HS-5 (cell line): ENCODE measurements at places on chromosomes 3 and 15.

DNA sequence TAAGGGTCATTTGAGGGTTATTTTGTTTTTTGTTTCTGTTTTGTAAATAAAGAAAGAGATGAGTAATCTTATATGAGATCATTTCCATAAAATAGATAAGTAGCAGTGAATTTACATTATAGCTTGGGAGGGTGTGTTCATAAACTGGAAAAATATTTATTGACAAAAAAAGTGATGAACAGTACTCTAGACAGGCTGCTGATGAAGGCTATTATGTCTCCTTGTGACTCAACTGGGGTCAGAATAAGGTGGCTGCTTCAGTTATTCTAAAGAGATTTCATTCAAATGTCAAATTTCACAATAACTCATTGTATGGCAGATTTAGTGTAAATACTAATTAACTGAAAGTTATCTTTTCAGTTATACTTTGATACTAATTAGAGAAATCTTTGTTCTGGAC is 251.1 kb upstream of the CMC1 start:
- no peak for DNase-seq

DNA sequence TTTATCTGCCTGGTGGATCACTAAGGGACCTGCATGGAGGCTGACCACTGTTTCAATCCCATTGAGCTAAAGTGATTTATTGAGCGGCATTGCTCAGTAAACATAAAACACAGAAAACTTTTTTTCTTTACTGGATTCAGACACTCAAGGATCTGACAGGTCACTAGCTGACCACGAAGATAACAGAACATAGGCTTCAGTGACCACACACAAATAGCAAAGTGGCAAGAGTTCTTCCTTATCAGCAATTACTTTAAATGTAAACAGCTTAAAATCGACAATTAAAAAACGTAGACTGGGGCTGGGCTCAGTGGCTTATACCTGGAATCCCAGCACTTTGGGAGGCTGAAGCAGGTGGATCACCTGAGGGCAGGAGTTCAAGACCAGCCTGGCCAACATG is 48.7 kb downstream of the STAG1 start:
- DNase-seq = no peak

DNA sequence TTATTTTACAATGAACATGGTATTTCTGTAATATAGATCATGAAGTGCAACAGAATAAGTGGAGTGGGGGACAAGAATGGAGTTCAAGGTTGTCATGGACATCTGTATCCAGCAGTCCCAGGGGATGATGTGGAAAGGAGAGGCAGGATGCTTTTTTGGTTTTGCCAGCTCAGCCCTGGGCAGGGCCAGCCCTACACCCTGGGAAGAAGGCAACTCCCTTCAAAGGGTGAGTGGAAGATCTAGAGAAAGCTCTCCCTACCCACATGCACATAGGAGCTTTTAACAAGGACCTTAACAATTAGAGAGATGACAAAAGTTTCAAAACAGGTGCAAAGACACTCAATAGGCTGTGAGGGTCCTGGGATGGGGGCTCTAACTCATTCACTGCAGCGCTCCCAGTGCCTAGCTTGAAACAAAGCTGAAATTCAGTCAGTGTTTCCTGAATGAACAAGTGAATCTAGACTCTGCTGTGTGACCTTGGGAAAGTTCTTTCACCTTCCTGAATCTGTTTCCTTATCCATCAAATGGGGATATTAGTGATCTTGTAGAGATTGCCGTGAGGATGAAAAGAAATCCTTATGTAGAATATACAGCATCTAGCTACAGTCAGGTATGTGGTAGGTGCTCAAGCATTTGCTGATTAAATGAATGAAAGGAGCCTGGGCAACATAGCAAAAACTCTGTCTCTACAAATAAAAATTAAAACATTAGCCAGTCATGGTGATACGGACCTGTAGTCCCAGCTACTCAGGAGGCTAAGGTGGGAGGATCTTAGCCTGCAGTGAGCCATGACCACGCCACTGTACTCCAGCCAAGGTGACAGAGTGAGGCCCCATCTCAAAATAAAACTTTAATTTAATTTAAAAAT is 14.3 kb downstream of the BHLHE40 start:
- no peak for DNase-seq

DNA sequence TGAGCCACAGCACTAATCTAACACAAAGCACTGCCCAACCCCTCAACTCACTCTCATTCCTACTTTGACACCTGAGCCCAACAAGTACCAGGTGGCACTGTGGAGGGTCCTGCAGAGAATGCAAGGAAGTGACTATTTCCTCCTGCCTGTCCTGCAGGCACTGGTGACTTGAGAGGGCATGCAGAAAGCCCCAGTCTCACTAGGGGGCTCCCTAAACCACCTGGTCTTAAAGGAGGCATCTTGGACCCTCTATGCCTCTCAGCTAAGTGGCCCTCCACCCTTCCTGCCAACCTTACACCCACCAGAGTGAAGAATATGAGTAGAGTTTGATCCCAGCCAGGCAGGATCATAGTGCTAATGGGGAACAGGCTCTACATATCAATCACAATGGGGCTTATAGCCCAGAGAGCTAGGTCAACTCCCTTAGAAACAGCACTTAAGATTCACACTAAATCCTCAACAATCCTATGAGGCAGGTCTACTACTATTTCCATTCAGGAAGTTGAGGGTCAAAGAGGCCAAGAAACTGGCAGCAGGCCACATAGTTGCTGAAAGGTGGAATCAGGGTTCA is 15.2 kb downstream of the TRAIP start:
- DNase-seq = no peak

DNA sequence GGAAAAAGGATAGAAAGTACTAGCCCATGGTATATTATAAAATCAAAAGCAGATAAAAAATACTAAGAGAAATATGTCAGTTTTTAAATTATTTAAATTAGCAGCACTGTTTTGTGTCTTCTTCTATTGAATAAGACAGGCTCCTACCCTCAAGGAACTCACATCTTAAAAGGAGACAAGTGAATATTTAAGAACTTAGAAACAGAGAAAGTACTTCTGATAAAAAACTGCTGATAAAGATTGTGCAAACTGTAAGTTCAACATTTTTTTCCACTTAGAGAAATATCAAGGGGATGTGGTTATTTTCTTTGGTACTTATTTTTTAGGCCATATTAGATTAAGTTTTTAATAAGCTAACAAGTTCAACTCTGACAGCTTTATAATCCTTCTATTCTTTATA is 3.0 kb upstream of the ANKRD28 start:
- no peak for DNase-seq

DNA sequence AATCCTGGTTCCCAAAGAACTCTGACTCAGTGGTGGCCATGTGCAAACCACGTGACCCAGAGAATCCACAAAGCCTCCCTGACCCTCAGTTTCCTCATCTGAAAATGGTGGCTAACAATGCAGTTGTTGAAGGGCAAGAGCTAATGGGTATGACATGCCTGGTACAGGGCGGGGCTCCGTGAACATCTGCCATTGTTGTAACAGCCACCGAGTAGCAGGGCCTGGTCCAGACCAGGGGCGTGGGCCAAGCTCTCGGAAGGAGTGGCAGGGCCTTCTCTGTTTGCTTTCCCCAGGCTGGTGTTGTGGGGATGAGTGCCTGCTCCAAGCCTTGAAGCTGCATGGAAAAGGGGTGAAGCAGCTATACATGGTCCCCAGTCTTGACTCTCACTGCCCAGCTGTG is 13.4 kb downstream of the MAPKAPK3 start:
- DNase-seq = no peak

GRCh38 chr3:120171134-120171873 is 77.1 kb upstream of the GSK3B start:
- no peak for DNase-seq
